Right lung (tissue), 10 donors: ENCODE measurements at places on chromosomes 4 and X. TPM values are rescaled to one million over a fixed set of nuclear protein-coding genes. Genes with fewer than 3 reads are reported as not detected.

The UGT2B7 gene
- 15.8 TPM for polyA plus RNA-seq

DNA sequence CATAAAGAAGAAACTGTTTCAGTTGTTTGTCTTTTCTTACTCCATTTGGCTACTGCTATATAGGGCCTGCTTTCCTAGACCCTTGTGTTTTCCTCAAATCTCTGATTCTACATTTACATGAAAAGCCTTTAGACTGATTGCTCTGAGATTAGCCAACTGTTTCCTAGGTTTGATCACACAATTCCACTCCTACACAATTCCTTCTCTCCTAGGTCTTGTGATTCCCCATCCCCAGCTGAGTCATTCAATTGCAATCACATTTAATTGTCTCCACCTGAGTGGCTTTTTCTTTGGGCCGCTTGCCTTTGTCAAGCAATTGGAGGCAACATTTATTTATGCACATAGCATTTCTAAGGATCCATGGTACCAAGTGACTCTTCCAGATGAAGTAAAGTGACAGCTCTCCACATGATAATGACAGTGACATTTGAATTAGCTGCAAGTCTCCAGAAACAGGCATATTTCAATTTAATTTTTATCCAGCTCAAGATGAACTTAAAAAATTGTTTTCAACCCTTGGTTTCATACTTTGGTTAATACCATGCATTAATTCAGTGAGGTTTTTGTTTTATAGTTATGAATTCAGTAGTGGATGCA lies 35.8 kb downstream of the ATXN3L start:
- DNase-seq: no peak

DNA sequence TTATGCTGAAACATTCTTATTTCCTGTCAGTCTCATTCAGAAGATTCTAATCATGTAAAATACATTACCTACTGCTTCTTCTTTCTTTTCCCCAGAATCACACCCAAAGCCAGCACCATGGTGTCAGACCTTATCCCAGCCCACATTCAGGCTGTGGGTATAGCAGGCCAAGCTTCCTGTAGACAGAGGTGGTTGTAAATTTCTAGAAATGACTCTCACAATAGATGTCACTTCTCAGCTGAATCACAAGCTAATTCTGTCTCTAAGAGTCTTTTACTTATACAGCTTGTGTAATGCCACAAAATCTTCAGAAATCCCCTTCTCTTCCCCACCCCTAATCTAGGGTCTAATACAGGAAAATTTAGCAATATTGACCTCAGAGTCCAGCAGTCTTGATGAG lies 239.6 kb downstream of the PARM1 start:
- no peak for DNase-seq

GRCh38 chr4:6960628-6961412 lies 51.2 kb downstream of the TBC1D14 start:
- DNase-seq: no peak

- no peak for DNase-seq
Measured at GRCh38 chrX:97452283-97452682, 568.6 kb downstream of the RPA4 start.

- DNase-seq: no peak
Measured at GRCh38 chrX:121569609-121570008, 522.2 kb downstream of the GLUD2 start.
